ENCODE measurements at places on chromosomes 7 and 10.

DNA sequence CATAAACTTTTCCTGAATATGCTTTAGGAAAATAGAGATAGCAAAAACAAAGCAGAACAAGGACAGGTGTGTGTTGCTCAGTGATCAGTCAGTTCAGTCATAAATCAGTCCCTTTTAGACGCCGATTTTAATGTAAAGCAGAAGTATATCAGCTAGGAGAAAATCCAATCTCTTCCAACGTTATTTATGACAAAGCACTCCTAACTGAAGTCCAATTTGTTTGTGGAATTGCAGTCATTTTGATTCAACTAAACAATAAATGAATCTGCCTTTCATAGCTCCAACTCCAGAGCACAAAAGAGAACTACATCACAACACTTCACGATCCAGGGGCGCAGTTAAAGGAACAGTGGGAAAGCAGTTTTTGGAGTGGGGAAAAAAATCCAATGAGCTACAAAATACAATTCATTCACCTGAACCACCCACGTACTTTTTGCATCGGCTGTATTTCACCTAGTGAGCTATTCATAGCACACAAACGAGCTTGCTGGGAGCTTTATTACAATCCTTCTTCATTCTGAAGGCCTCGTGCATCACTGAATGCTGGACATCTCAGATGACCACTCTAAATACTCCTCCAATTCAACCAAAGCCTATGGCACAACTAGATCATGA is 151.3 kb downstream of the LRRN3 start:
- DNase-seq, result no peak
- no peak overlapping the region for H3K4me3 ChIP-seq
- no peak overlapping the region for H3K27ac ChIP-seq
- H3K4me1 ChIP-seq, result peaks cover 11% of the 10 kb centered on the region
- H3K36me3 ChIP-seq, result no peaks in the 10 kb centered on the region

GRCh38 chr7:45324683-45325237 is 167.2 kb downstream of the RAMP3 start:
- H3K36me3 ChIP-seq, result no peaks in the 10 kb centered on the region
- H3K4me3 ChIP-seq, result no peak overlapping the region
- H3K27ac ChIP-seq, result no peak overlapping the region
- no peak for DNase-seq
- H3K27me3 ChIP-seq, result no peaks in the 10 kb centered on the region

GRCh38 chr7:67348171-67348570 is 351.5 kb downstream of the TYW1 start:
- H3K4me3 ChIP-seq, result no peak overlapping the region
- no peak for DNase-seq
- H3K36me3 ChIP-seq, result peaks cover 13% of the 10 kb centered on the region
- H3K27me3 ChIP-seq, result no peaks in the 10 kb centered on the region
- H3K27ac ChIP-seq, result no peak overlapping the region

DNA sequence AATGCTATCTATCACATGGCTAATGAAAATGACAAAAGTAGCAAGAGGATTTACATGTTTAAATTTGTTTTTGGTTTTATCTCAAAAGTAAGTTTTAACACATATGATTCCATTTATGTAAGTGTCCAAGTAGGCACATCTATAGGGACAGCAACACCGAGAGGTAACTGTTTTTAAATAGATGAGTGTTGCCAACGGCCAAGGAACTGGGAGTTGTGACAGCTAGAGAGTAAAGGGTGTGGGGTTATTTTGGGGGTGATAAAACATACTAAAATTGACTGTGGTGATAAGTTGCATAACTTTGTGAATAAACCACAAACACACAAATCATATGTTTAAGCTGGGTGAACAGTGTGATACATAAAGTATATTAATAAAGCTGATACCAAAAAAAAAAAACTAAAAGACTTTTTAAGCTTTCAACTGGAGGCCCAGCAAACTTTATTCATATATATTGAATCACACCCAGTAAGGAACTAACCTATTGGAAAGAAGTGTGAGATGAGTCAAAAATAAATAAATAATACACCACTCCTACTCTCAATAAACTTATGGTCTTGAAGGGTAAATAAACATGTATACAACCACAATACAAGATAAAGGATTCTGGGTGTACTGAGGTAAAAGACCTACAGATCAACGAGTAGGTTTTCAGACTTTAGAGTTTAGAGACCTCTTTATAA is 33.0 kb downstream of the LRRC72 start:
- no peaks in the 10 kb centered on the region for H3K27me3 ChIP-seq
- no peak overlapping the region for H3K27ac ChIP-seq
- DNase-seq, result no peak
- H3K36me3 ChIP-seq, result no peaks in the 10 kb centered on the region
- H3K4me3 ChIP-seq, result no peak overlapping the region

- no peaks in the 10 kb centered on the region for H3K27me3 ChIP-seq
- no peak overlapping the region for H3K27ac ChIP-seq
- H3K4me3 ChIP-seq, result no peak overlapping the region
These were observed 32.8 kb downstream of the INPP5F start for GRCh38 chr10:119758448-119759195.
